ENCODE measurements at places on chromosomes 7 and 10.

- DNase-seq: no peak
Measured at GRCh38 chr7:94044806-94045205, 40.7 kb upstream of the BET1 start.

DNA sequence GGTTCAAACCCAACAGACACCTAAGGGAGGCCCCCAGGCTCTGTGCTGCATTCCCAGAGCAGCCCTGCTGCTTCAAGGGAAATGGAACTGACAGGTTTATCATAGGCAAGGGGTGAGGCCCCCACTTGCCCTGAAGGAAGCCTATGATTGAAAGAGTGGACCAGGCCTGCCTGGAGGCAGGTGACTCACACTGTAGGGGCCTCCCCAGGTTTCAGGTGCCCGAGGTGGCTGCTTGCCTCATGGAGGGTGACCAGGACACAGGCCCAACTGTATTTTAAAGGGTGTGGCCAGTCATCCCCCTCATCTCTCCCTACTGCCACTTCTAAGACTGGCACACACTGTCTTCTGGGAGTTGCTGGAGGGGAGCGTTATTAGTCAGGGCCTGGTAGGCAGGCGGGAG is 85.4 kb downstream of the ATXN7L1 start:
- no peak for DNase-seq

DNA sequence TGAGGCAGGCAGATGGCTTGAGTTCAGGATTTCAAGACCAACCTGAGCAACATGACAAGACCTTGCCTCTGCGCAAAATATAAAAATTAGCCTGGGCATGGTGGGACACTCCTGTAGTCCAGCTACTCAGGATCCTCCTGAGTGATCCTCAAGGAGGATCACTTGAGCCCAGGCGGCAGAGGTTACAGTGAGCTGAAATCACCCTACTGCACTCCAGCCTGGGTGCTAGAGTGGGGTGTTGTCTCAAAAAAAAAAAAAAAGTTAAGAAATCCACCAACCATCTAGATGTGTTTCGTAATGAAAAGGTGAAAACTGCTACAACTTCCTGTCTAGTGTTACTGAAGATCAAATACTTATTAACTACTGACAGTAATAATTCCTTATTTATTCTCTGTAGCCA is 8.1 kb downstream of the GLCCI1 start:
- DNase-seq: no peak

DNA sequence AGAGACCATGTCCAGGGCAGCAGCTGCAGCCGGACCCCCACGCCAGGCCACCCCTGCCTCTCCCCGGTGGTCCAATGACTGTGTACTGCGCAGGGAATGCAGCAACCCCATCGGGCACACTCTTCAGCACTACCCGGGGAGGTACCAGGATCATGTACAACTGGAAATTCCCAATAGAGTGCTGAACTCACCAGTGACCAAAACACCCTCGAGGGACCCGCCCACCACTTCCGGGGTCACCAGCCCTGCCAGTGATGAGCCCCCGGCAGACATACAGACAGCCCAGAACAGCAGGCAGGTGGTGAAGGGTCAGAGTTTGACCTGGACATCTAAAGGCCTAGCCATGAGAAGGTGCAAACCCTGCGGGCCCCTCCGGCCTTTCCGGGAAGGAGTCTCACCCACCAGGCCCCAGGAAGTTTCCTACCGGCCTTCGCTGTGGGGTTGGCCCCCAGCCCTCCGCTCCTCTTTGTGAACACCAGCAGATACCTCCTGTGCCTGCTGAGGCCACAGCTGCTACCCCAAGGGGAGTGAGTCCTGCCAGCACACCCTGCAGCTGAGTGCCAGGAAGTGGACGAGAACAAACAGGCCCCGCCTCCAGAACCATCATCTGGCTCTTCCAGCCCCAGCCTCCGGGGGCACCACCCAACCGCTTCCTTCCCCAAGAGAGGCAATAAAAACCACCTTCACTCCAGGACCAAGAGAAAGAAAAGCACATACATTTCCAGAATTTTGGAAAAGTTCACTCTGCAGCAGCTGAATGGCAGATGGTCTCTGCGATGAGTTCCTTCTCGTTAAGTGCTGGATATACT is 5.0 kb upstream of the ANKRD61 start:
- peak; percentile 39 for DNase-seq

DNA sequence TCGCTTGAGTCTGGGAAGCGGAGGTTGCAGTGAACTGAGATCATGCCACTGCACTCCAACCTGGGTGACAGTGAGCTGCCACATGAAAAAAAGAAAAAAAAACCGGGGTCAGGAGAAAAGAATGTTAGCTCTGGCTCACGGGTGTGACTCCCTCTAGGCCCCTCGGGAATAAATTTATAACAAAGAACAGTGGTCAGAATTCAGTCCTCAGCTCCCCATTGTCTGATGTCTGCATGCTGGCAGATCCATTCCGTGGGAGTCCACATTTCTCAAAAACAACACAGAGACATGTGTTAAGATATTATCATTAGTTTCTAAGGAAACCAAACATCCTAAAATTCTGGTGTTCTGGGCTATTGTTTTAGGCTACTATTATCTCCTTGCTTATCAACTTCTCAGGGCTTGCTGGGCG is 90.6 kb downstream of the MARCHF5 start:
- DNase-seq: no peak

GRCh38 chr7:155381852-155382801 is 75.8 kb upstream of the EN2 start:
- no peak for DNase-seq

DNA sequence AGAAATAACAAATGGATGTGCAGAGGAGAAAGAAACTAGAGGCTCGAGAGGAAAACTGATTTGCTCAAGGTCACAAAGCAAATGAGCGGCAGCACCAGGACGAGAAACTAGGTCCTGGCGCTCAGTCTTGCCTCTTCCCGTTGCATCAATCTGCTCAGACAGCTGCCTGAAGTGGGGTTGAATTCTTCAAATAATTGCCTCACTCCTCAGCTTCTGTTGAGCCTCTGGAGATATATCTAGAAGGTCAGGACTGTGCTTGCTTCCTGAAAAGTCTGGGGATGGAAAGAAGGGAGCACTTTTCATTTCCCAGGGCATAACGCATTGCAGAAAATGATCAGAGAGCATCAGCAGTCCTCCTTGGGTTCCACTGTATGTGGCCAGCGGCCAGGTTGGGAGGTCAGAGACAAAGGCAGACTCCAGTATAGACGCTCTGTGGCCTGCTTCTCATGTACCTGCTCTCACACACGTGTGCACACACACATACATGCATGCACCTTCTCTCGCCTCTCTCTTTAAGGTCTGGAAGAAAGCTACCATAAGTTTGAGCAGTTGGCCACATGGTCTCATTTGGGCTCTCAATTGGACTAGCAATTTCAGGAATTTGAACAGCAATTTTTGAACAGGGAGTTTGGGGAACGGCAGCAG is 83.7 kb upstream of the DUSP5 start:
- no peak for DNase-seq

DNA sequence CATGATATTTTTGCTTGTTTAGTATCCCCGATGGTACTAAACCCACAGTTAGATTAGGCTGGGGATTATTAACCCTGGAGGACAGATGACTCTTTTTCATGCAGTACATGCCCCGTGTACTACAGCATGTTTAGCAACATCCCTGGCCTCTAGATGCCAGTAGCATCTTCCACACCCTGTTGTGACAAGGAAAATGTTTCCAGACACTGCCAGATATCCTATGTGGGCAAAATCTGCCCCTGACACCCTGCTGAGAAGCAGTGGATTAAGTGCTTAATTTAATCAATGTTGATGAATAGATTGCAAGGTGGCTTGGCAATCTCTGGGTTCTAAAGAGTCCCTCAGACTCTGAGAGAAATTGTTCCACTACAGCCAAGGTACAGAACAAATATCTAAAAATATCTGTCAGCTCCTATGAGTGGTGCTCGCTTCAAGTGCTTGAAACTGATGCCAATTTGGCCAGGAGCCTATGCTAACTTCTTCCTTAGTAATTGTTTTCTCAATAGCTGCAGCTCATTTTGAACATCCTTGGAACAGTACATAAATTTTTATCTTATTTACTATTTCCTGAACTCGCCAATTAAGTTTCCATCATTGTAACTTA is 247.0 kb downstream of the SORCS1 start:
- DNase-seq: no peak

- no peak for DNase-seq
Measured at GRCh38 chr7:113768387-113768786, 150.4 kb downstream of the PPP1R3A start.
